SJSA1 (cell line): ENCODE measurements at places on chromosomes 4 and X. TPM values are rescaled to one million over a fixed set of nuclear protein-coding genes. Genes with fewer than 3 reads are reported as not detected.

GRCh38 chrX:49129427-49129826 is 5.9 kb upstream of the GPKOW start:
- no peak for DNase-seq

DNA sequence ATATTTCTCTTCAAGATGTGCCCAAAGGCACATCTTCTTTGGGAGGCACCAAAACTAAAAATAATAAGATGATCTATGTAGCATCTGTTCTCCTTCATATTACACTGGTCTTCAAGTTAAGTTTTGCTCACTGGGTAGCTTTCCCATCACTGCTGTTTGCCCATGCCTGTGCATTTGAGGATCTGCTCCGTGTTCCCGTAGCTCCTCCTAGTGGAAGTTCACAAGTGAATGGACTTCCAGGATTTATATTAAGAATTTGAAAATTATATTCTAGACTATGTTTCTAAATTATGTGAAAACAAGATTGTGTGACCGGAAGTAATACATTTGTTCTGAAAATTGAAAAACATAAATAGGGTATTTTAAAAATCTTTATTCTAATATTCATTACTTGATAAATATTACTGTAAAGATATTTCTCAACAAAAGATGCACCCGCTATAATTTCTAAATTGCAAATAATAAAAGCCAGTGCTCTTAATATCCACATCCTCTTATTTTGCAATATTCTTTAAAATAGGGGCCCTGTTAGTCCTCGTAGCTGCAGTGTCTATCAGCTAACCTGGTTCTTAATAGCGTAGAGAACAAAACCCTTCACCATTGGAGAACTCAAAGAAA is 147.7 kb downstream of the RBM46 start:
- no peak for DNase-seq

BGN gene
- 0.08 TPM in 1 of 2 replicates, not detected in the other for total RNA-seq

DNA sequence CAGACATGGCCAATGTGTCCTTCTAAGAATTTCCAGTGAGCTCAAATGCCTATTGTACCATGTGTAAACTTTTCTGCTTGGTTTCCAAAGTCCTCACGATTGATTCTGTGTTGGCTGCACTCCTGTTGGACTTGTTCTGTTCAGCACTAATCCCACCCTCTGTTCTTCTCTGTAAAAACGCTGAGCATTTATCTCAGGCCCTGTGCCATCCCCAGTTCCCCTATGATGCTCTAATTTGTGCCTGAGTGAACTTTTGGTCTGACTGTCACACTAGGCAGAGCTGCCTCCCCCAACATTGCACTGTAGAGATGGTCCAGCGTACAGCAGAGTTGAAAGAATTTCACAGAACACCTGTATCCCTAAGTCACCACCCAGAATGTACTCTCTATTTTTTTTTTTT is 76.1 kb upstream of the STS start:
- no peak for DNase-seq

DNA sequence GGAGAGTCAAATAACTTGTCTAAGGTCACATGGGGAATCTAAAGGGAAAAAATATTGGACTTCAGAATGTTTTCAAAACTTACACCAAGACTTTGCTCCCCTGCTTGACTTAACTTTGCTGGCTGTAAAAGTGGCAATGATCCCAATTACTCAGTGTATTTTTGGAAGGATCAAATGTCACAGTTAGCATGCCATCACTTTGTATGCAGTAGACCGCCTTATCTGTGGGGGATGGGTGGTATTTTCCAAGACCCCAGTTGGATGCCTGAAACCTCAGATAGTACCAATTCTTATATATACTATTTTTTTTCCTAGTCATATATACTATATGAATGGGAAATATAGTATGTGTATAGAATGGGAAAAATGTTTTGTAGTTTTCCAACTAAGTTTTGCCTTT is 53.4 kb downstream of the COL4A6 start:
- no peak for DNase-seq

TLR3 gene
- total RNA-seq = 1.6 and 3.4 TPM in 2 replicates

UGT2B7 gene
- total RNA-seq = not detected in 2 replicates

DNA sequence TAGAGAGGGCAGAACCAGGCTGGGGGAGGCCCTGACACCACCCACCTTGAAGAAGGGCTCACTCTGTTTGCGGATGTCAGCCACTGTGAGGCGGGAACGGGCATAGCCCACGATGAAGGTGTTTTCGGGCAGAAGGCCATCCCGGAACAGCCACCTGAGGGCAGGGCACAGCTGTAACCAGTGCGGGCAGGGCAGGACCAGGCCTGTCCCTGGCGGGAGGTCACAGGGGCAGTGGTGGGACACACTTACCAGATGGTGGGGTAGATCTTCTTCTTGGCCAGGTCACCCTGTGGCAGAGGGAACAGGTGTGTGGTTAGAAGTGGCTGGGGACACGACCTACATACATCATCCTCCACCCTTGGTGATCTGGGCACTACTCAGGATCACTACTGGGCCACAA is 10.8 kb downstream of the G6PD start:
- DNase-seq = no peak

LGI2 gene
- not detected in 2 replicates for total RNA-seq

DNA sequence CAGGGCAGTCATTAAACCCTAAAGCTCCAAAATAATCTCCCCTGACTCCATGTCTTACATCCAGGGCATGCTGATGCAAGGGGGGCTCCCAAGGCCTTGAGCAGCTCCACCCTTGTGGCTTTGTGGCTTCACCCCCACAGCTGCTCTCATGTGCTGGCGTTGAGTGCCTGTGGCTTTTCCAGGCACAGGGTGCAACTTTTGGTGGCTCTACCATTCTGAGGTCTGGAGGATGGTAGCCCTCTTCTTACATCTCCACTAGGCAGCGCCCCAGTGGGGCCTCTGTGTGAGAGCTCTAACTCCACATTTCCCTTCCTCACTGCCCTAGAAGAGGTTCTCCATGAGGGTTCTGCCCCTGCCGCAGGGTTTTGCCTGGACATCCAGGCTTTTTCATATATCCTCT is 35.1 kb downstream of the CFAP299 start:
- DNase-seq = no peak

DNA sequence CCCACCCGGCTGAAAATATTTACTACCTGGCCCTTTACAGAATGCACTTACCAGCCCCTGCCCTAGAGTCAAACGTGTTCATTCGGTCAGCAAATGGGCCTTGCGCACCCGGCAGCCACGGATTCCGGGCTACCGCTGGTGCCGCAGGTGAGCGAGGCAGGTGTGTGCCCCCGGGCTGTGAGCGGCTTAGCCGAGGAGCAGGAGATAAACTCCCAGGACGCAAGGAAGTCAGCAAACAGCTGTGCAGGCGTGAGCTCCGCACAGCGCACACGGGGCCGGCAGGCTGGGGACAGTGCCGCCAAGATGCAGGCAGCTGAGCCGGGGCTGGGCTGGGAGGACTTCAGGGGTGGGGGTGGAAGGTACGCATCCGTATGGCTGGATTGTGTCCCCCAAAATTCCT is 211.2 kb upstream of the PSAPL1 start:
- DNase-seq = no peak

- DNase-seq = no peak
Measured at GRCh38 chrX:118225711-118226428, 109.3 kb upstream of the KLHL13 start.

DNA sequence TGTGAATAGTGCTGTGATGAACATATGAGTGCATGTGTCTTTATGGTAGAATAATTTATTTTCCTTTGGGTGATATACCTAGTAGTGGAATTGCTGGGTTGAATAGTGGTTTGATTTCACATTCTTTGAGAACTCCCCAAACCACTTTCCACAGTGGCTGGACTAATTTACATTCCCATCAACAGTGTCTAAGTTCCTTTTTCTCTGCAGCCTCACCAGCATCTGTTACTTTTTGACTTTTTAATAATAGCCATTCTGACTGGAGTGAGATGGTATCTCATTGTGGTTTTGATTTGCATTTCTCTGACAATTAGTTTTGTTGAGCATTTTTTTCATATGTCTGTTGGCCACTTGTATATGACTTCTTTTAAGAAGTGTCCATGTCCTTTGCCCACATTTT is 29.1 kb downstream of the JADE3 start:
- DNase-seq = no peak

- DNase-seq = no peak
Measured at GRCh38 chr4:80103629-80104028, 30.6 kb upstream of the ANTXR2 start.

DNA sequence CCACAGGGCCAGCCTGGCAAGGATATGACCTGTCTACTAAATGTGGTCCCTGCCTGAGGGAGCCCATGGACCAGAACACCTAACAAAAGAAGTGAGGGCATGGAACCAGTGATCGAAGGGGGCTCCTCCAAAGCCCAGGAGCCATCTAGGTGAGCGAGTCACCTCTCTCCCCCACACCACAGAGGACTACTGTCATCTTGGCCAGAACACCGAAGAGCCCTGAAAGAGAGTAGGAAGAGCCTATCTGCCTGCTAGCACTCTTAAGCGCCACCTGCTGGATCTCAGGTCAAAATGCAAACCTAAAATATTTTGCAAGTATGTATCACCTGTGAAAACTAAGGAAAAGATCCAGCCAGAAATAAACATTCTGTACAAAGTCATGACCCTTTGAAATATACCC is 137.9 kb upstream of the ZXDB start:
- DNase-seq = no peak

NPY2R gene
- not detected in 2 replicates for total RNA-seq

DNA sequence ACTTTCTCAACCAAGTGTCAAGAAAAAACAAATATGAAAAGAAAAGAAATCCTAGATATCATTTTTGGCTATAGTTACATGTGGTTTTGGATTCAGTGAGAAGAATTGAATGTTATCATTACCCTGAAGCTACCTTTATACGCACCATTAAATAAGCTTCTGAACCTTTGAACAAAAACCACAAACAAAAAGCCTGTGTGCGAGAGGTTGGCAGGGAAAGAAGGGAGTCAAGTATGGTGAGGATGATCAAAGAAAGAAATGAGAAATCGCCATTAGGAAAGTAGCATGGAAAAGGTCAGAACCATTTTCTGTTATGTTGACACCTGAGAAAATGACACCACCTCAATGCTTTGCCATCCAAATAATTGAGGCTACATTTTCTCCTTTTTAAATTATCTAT is 1.2 kb upstream of the SLC7A11 start:
- no peak for DNase-seq

DNA sequence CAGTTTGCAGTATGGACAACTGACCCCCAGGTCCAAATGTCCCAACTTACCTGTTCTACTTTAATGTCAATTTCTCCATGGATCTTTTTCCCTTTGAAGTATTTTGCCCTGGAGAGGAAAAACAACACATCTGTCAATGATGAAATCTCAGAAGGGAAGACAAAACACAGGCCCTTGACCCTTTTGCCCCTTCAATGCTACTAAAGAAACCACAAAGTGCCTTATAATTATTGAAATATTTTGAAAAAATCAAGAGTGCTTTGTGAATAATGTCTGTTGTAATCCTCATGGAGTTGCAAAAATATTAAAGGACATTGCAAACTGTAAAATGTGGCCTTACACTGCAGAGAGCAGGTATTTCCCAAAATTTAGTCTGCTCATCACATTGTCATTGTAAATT is 12.6 kb downstream of the SYN1 start:
- no peak for DNase-seq

DNA sequence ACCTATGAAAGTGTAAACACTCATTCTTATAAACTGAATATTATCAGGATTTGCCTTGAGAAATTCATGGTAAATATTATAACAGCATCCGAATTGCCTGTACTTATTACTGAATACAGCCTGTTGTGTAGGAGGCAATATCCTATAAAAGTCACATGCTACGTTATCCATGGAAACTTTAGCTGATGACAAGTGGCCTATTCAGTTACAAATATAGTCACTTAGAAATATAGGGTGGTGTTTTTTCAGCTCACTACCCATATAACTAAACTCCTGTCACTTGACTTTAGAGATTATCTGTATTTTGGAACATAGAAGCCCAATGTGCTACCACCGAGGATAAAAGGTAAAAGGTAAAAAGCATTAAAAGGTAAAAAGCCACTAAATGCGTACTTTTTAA is 493.4 kb downstream of the INPP4B start:
- DNase-seq = no peak

GRCh38 chr4:1049591-1049905 is 38.1 kb downstream of the FGFRL1 start:
- no peak for DNase-seq

ATP11C gene
- total RNA-seq = 34.7 and 49.6 TPM in 2 replicates

DNA sequence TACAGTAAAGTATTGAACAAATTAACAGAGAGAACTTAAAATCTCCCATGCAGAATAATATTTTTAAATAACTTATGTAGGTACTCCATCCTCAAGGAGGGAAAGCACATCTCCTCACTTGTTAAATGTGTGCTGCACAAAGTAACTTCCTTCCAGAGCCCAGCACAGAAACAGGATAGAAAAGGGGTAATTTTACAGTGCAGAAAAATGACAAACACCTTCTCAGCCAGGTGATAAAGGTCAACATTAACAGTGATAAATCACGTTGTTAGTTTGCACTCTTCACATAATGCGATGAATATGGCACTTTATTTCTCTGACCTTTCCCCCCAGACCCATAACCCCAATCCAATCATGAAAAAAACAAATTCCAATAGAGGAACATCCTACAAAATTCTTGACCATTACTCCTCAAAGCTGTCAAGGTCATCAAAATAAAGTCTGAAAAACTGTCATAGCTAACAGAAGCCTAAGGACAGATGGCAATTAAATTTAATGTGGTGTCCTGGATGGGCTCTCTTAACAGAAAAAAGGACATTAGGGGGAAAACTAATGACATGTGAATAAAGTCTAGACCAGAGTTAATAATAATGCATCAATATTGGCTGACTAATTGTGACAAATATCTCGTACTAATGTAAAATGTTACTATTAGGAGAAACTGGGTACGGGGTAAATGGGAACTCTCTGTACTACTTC is 547.4 kb upstream of the AGA start:
- DNase-seq = no peak

SATL1 gene
- total RNA-seq = 0.18 TPM in 1 of 2 replicates, not detected in the other

CHRDL1 gene
- 0.89 and 3.6 TPM in 2 replicates for total RNA-seq

DNA sequence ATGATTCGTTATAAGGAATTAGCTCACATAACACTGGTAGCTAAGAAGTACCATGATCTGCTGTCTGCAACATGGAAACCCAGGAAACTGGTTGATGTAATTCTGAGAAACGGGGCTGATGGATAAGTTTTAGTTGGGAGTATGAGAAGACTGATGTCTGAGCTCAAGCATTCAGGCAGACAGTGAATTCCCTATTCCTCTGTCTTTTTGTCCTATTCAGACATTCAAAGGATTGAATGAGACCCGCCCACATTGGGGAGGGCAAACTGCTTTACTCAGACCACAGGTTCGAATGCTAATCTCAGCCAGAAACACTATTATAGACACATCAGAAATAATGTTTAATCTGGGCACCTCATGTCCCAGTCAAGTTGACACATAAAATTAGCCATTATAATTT is 515.5 kb downstream of the STPG2 start:
- DNase-seq = no peak

- no peak for DNase-seq
Measured at GRCh38 chr4:6465955-6466354, 6.5 kb downstream of the PPP2R2C start.

EPHA5 gene
- total RNA-seq = 0.05 TPM in 1 of 2 replicates, not detected in the other

GRCh38 chrX:55919367-55920221 is 202.0 kb downstream of the RRAGB start:
- no peak for DNase-seq
